Activated CD8-positive, alpha-beta memory T cell treated with anti-CD3 and anti-CD28 coated beads for 4 hours (primary cell): ENCODE measurements at places on chromosomes 3 and 15.
A peak's percentile ranks its signal among the peaks of the same experiment; 100 is the strongest.

GRCh38 chr3:31575448-31575847 is 42.7 kb downstream of the STT3B start:
- no peak for DNase-seq

DNA sequence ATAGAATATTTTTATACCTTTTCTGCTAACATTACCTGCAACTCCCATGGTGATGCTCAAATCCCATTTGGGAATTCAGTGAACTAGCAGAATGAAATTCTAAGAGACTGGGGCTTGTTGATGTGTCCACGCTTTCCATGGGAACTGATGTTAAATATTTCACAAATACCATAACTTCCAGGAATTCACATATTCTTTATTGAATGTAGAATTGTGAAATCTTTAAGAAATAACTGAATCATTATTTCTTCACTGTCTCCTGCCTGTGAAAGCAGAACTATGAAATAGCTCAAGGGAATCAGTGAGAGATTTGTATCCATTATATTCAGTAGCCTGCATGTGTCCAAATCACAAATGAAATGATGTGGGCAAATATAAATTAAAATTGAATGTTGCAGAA is 130.8 kb downstream of the SERPINI1 start:
- DNase-seq: no peak

- DNase-seq: no peak
Observed at GRCh38 chr15:83207660-83208366, at the start of gene HDGFL3. Gene HDGFL3 (minus strand): TSS chr15:83207823. CDS start chr15:83207414, 409 bp downstream.

- DNase-seq: no peak
Observed at GRCh38 chr15:90058308-90058707, 44.0 kb downstream of the IDH2 start.

- DNase-seq: no peak
Observed at GRCh38 chr3:154954757-154955156, 125.4 kb upstream of the MME start.

DNA sequence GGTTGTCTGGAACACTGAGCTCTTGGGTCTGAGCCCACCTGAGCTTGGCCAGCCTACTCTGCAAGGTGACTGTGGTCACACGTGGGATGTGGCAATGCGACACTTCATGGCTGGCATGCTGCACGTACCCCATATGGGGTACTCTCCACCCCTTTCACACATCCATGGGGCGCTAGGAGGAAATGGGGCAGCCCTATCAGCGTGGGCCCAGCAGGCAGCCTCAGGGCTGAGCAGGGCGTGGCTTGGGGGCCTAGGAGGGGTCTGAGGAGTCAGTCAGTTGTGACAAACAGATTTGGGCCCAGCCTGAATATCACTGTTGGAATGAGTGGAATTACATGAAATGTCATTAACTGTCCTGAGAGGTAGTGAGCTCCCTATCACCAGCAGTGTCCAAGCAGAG is 82.3 kb upstream of the LINGO1 start:
- no peak for DNase-seq

DNA sequence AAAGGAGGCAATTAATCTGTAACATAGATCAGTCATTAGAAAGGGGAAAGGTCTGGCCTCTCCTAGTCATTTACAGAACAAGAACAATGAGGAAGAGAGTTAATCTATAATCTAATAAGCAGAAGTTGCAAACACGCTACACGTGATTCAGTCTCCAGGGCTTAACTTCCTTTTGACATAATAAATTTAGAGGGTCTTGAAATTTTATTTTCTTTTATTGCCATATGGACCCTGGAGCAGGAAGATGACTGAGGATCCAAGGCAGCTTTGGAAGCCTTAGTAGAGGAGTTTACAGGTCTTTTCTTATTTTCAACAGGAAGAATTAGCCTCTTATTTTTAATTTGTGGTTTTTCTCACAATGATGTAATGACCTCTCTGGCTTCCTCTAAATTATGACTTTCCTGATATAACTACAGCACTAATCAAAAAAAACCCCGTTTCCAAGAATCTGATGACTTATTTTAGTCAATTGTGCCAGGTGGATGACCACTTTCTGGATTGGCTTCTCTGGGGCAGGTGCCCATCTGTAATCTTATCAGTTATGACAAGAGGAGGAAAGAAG is 32.2 kb downstream of the ADGRG7 start:
- DNase-seq: no peak

DNA sequence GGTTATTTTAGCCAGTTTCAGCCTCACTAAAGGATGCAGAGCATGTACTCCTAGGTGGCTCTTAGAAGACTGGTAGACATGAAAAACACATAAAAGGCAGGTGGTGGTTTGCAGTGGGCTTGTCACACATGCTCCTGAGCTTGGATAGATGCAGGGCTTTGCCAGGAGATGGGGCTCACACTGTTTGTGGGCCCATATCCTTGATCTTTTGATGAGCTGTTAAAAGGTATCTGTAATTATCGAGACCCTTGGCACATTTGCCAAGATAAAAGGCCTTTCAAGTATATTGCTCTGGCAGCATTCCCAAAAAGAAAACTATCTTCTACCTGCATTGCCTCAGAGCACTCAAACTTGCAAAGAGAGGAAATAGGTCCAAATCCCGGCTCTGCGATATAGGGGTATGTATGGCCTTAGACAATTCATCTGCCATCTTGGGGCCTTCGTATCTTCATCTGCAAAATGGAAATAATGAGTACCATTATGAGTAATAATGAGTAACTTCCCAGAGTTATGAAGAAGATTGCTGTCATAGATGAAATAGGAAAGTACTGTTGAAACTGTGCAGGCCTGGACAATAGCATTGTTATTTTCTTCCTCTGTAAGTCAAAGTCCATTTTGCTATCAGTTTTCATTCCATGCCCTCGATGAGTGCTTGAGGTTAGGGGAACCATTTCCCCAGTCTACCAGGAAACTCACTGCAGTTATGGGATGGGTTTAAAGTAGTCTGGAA is 172.7 kb downstream of the SYNPR start:
- DNase-seq: no peak

GRCh38 chr3:33884701-33885100 is 86.3 kb downstream of the PDCD6IP start:
- DNase-seq: no peak

DNA sequence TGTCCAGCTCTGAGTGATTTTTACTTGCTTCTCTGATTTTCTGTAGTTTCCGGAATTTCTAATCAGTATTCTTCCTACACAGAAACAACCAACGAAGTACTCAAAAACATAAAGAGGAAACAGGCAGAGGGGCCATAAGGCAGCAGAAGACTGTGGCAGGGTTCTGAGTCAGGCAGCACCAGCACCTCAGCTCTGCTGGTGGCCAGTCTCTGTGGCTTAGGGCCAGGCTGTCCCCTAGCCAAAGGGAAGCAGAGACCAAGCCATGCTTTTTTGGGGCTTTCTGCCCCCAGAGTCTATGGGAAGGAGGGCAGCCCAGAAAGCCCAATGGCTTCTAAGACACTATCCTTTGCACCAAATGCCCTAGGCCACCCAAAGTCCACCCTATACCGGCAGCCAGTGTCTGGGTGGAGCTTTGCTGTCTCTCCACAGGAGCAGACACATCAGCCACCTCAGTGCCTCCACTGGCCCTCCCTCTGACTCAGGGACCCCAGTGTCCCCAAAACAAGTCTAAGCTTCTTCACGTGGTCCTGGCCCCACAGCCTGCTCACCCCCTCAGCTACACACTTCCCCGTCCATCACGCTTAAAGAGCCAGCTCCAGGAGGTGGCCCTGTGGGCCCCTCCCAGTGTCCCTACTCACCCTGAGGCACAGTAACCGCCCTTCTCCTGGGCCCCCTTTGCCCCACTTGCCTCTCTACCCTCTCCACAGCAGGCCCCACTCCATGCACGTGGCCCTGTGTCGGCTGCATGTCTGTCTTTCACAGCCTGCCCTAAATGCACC is 46.2 kb downstream of the CCDC12 start:
- no peak for DNase-seq

GRCh38 chr15:67744331-67745072 is 80.8 kb upstream of the SKOR1 start:
- DNase-seq: no peak

DNA sequence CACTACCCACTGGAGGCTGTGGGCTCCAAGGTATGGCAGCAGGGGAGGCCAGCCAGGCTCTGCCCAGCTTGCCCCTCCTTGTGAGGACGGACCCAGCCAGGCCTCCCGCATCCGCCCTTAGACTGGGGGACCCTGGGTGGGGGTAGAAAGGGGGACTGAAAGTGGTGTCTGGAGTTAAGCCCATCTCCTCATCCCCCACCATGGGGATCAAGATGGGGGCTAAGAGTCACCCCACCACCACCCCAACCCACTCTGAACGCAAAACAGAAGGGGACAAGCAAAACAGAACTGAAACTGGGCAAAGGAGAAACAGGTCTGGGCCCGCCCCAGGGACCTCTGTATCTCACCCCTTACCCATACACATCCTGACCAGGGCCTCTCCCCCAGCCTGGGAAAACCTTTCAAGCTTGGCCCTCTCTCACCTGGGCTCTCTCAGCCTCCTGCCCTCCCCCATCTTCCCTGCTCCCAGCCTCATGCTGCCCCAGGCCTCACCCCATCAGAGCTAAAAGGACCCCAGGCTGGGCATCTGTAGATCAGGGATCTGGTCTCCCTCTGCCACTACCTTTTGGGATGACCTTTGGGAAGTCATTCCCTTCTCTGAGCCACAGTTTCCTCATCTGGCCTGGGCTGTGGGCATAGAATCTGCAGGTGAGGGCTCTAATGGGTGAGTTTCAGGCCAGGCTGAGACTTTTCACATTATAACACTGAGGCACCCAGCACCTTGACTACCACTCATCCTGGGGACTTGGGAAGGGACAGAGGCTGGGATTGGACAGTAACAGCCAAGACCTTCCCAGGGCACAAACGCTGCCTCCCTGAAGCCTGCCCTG is 30.0 kb upstream of the CYP11A1 start:
- DNase-seq: no peak

GRCh38 chr15:98070137-98070536 is 109.6 kb downstream of the ARRDC4 start:
- DNase-seq: no peak

DNA sequence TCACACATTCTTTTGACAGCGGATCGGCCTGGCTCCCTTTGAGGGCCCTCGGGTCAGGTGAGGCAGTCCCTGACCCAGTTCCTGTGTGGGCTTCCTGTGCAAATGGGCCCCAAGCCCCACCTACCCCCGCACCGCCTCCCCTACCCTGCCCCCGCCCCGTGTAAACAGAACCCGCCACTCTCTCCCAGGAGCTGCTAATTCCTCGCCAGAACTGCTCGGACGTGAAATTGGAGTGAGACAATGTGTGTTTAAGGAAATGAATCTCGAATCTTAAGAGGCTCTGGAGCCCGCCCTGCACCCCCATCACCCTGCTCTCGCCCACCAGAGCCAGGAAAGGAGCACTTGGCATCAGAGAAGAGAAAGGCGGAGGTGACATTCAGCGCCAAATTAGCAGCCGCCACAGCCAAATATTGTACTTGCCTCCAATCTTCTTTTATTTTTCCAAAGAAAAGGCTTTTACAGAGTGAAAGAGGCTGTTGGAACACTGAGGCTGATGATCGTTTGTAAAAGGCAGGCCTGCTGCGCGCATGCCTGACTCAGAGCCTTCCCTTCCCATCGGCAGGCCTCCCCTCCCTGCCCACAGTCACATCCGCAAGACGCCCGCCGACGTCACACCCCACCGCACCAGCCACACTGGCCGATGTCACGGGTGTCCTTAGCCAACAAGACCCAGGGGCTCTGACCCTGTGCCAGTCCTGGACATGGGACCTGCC is 53.1 kb downstream of the CACNA2D2 start:
- peak; percentile 37 for DNase-seq

GRCh38 chr15:88678755-88679154 is 39.9 kb downstream of the ISG20 start:
- no peak for DNase-seq

DNA sequence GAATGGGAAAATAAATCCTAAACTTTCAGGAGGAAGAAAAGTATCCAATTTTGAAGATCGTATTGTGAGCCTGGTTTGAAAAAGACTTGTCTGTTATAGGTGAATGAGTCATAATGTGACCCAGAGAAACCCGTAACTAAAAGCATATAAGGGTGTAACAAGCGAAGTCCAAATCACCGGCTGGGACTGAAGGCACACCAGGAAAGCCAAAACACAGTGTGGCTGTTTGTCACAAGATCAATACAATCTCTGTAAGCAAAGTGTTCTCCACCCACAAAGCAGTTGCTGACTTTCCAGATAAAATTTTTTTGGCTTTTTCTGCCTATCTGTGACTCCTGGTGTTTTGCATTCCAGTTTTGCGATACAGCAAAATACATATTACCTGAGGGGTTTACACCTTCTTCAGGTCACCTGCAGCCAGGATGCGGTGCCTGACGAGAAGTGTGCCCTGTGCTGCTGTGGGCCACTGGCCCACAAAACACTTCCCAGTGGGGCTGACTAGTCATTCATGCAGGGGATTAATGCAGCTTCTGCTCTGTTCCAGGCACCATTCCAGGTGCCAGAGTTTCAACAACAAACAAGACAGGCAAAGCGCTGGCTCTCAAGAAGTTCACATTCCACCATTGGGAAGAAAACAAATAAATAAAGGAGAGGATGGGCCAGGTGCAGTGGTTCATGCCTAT is 14.4 kb downstream of the HES1 start:
- DNase-seq: no peak

- DNase-seq: no peak
Observed at GRCh38 chr3:156579427-156579851, 24.5 kb upstream of the SSR3 start.

DNA sequence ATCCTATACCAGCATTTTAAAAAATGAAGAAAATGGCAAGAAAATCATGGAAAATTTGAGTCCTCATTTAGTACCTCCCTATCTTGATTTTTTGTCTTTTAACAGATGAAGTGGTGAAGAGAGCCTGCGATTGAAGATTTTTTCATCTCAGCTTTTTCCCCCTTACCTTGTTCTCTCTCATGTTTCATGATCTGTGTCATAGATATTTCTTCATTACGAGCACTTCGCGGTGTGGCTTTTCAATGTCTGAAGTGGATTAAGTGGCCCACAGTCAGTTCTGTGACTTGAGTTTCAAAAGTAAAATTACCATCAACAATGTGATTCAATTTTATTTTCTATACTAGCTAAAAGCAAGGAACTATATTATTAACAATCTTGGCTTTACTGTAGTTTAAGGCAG is 147.2 kb downstream of the FNDC3B start:
- DNase-seq: no peak

DNA sequence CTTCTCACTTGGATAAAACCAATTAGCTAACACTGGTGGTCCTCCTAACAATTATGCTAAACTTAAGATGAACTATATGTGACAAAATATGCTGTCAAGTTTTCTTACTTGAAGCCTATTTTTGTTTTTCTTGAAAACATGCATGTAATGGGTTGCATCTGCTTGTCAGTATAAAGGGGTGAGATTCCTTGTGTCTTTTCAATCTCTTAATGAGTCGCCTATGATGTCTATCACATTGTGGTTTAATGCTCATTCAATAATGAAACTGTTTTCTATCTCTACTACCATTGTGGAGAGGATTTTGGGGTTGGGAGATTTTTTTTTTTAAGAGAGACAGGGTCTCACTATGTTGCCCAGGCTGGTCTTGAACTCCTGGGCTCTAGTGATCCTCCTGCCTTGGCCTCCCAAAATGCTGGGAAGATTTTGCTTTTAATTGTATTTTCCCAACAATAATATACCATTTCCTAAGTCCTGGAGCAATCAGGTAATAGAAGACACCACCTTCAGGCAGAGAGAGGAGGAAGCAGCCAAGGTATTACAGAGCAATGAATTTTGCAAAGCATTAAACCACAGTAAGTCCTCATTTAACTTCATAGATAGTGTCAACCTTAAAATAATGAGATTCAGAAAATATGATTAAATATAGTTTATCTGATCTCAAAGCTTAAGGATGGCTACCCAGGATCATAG is 17.4 kb upstream of the TRMT10C start:
- no peak for DNase-seq

- DNase-seq: no peak
Observed at GRCh38 chr15:62075595-62076277, 9.0 kb downstream of the C2CD4A start.
